ENCODE measurements at places on chromosomes 6 and 20.

DNA sequence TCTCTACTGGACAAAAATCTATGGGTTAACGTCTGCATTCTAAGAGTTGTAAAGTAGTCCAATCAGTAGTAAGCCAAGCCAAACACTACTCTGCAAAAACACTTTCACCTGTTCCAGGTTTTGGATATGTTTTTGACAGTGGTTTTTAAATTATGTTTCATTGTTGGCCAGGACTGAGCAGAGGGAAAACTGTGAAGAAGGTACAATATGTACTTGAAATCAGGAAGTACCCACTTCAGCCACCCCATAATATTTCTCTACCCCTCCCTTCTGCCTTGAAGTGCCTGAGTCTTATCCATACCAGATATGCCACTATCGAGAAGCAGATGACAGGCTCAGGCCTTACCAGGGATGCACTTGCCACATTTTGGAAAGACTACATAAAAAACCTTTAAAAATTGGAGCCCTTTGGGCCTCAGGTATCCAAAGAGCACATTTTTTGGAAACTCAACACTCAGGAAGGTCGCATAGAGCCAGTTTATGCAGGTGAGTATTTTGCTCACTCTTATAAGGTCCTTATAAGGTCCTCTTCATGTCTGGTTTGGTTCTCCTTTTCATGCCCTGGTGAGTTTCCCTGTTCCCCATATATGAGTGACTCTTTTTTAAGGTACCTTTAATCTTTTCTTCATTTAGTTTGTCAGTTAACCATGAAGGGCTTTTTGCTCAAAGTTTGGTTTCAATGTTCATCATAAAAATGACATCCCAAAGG lies 859.3 kb upstream of the FLRT3 start:
- no peak for DNase-seq

- no peak for DNase-seq
Observed at GRCh38 chr6:98463038-98464000, 371.1 kb upstream of the POU3F2 start.

- no peak for DNase-seq
Observed at GRCh38 chr6:118324116-118324515, 224.0 kb upstream of the PLN start.

DNA sequence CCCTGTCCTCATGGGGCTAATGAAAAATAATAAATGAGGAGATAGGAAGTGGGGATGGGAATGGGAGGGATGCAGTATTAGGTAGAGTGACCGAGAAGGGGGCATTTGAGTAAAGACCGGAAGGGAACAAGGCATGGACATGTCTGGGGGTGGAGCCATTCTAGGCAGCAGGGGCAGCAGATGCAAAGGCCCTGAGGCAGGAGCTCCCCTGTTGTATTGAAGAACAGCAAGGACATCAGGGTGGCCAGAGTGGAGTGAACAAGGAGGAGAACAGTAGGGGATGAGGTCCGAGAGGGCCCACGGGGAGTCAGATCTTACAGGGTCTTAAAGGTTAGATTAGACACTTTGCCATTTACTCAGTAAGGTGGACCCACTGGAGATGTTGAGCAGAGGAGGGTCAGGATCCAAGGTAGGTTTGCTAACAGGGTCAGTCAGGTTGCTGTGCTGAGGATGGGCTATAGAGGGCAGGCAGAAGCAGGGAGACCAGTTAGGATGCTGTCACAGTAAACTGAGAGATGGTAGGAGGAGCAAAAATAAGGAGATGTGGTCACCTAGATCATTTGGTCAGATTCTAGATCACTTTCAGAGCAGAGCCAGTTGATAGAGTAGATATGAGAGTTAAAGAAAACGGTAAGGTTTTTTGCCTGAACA lies 18.7 kb downstream of the TAF8 start:
- no peak for DNase-seq

- no peak for DNase-seq
Observed at GRCh38 chr20:61728786-61729770, 336.6 kb downstream of the TAF4 start.

DNA sequence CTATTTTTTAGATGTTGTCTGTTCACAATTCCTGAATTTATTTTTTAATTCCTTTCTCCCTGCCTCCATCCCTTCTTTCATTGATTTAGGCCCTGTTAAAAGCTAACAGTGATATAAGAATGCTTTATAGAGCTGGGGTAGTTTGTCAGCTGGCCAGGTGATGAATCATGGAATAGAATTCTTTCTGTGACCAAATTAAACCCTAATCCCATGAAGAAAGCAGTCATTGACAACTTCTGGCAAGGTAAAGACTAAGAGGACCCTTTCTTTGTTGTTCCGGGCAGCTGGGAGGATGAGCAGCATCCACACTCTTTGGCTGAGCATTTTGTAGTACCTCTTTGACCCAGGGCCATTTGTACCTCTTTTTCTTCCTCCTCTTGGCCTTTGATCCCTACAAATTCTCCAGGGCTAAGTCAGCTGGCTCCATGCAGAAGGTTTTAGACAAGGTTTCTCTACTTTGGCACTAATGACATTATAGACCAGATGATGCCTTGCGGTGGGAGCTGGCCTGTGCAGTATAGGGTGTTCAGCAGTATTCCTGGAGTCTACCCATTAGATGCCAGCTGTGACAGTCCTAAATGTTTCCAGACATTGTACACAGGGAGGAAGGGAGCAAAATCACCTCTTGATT lies 102.9 kb downstream of the SLX4IP start:
- no peak for DNase-seq

- no peak for DNase-seq
Observed at GRCh38 chr6:42898891-42899361, 16.9 kb upstream of the PTCRA start.

GRCh38 chr20:33524261-33524660 lies 34.4 kb downstream of the CBFA2T2 start:
- no peak for DNase-seq

DNA sequence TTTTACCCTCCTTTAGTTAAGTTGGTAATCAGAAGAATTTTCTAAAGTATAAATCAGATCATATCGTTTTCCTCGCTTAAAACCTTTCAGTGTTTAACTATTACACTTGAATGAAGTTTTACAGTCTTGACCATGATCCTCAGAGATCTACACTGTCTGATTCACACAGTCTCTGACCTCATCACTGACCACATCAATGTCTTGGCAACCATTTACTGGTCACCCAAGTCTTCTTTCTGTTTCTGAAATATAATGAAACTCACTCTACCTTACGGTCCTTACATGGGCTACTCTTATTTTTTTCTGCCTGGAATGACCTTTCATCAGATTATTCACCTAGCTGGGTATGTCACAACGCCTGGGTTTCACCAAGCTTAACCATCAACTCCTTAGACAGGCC lies 71.4 kb downstream of the ADGB start:
- no peak for DNase-seq

DNA sequence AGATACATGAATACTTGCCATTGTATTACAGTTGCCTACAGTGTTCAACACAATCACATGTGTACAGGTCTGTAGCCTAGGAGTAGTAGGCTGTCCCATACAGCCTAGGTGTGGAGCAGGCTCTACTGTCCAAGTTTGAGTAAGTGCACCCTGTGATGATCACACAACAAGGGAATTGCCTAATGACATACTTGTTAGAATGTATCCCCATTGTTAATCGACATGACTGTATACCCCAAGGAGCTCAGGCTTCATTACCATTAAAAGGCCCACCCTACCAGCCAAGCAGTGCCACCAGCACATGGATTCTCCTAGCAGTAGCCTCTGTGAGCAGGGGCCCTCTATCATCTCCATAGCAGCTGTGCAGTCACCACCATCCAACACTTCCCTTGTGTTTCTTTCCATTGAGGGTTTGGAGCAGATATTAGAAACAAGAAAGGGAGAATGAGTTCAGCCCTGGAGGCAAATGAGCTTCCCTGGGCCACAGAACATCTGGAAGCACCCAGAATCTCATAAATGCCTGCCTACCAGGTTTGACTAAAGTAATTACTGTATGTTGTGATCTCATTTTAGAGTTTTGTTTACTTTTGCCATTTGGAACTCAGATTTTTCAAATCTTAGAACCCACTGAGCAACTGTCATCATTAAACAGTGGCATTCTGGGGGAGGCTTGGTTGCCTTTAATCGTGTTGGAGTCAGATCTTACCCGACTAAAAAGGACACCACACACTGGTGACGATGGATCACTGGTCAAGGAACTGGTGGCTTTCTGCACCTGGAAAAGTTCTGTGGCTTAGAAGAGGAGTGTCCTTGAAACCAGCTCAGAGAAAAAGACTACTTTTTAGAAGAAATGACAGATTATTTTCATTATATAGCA lies 104.9 kb downstream of the TULP4 start:
- DNase-seq, result no peak

DNA sequence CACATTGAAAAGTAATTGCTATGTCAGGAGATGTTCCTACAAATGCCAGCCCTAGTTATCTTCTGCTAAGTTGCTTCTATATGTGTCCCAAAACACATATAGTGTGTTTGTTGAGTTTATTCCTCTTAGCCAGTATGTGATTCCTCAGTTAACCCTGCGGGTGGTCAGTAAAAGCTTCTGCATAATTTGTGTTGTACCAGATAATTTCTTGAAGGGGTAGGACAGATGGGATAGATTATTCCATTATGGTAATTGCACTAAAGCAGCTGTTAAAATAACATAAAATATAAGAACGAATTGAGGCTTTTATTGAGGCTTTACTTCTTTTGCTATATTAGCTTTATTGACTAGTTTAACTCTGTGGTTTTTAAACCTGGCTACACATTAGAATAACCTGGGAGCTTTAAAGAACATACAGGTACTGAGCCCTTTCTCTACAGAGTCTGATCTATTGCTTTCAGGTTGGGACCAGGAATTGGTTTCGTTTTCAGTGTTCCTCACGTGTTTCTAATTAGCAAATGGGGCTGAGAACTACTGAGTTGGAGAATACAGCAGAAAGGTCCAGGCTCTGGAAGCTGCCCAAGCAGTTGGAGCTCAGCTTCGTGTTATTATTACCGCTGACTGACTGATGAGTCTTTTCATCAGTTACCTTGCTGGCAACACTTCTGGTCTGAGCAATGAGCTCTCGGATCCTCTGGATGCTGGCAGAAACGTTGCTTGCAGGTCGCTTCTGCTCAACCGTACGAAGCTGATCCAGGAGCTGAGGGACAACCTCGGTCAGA lies 56.9 kb downstream of the FAM229B start:
- DNase-seq, result no peak

- DNase-seq, result no peak
Observed at GRCh38 chr6:100257793-100258395, 206.8 kb downstream of the SIM1 start.
